ENCODE measurements at places on chromosomes 6 and 20.

DNA sequence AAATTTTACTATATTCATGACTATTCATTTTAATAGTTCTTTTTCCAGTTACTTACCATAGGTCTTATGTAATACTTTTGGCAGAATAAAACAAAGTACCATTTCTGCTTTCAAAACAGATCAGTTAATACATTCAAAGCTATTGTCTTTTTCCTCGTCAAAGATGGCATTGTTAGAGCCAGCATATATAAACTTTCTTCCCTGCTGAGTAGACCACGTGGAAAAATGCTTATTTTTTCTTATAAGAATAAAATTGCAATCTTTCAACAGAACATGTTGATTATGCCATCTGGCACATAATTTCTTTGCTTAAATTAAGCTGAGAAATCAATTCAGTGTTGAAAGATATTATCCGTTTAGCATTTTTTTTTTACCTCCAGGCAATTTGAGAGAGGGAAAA is 34.9 kb upstream of the EXOC2 start:
- DNase-seq: no peak

- DNase-seq: no peak
These were observed 183.9 kb downstream of the ZMYND8 start for GRCh38 chr20:47172579-47172978.

GRCh38 chr6:31651602-31652191 is 764 bp downstream of the BAG6 start:
- DNase-seq: peak; percentile 77

DNA sequence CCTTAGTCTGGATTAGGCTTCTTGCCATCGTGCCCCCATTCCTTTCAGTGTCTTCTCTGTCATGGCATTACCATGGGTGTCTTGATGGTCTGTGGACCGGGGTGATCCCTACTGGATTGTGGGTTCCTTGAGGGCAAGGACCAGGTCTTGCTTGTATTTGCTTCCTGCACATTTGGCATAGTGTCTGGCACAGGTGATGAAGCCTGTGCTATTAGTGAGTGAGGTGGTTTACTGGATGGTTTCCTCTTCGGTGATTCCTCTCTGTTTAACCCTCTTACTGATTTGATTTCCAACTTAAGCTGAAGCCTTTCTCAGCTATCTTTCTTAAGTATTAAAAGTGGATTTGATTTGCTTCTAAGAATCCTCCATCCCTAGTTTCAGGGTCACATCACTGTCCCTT is 162.3 kb downstream of the GRM1 start:
- no peak for DNase-seq

DNA sequence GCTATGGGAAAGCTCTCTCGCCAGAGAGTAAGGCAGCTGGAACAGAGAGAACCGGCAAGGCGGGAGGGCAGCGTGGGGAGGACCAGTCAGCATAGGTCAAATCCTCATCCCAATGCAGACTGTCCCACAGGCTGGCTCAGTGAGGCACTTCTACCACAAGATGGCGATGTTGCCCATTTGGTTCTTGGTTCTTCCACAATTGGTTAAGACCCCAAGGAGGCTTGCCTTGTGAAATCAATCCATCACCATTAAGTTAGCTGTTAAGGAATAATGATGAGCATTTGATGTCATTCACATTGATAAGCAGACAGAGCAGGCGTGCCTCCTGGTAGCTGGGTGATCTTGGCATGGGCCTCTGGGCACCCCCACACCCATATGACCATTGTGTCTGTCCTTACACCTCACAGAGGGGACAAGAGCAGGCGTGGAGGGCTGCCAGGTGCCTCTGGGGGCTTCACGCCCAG is 2.4 kb downstream of the CSTL1 start:
- DNase-seq: peak; percentile 63

DNA sequence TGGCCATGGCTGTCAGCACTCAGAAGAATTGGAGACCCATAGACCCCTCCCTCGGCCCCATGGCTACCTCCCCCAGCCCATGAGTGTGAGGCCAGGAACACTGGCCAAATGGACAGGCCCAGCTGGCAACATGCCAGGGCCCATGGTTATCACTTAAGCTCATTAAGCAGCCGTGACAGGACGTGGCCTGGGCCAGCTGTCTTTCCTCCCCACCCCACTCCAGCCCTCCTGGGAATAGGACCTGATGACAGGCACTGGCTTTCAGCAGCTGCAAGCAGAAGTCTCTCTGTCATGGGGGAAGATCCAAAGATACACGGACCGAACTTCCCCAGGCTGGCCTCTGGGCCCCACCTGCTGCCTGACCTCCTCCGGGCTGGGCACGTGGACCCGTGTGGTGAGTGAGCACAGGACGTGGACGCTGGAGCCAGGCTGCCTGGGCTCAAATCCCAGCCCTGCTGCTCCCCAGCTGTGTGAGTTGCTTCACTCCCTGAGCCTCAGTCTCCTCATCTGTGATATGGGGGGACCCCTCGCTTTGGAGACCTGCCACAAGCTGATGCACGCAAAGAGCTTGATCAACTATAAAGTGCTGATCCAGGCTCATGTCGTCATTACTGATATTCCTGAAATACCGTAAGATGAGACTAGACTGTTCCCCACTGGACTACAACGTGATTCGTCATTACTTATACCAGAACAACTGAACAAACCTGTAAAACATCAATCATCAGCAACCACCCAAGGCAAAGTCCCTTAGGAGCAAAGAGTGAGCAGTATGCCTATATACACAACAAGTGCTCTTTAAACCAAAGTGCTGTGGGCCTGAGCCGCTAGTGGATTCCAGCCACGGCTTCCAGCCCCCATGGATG is 22.0 kb upstream of the VSTM2L start:
- DNase-seq: no peak

- peak; percentile 69 for DNase-seq
These were observed 651 bp upstream of the TAPBP start for GRCh38 chr6:33314515-33314942.

GRCh38 chr20:40785346-40785745 is 96.3 kb upstream of the MAFB start:
- DNase-seq: no peak

DNA sequence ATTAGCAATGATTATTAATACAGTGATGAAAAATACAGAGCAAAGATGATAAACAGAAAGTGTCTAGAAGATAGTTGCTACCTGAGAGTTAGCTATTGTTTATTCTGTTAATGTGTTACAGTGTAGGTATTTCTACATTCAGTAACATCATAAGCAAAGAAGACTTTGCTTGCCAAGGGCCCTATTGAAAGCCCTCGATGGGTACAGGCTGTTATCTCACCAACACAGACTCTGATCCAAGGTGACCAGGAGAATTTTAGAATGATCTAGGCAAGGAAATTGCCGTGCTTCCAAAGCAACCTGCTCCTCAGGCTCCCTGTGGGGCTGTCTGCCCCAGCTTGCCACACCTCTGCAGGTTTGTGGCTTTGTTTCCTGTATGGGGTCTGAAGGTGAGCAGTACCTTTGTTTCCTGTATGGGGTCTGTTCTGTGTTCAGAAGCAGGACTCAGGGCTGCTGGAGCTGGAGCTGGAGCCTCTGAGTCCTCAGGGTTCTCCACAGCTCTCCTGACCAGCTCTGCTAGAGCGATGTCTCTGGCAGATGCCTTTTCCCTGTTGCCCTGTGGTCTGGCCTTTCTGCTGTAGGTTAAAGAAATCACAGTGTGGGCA is 32.5 kb downstream of the PHACTR3 start:
- no peak for DNase-seq

DNA sequence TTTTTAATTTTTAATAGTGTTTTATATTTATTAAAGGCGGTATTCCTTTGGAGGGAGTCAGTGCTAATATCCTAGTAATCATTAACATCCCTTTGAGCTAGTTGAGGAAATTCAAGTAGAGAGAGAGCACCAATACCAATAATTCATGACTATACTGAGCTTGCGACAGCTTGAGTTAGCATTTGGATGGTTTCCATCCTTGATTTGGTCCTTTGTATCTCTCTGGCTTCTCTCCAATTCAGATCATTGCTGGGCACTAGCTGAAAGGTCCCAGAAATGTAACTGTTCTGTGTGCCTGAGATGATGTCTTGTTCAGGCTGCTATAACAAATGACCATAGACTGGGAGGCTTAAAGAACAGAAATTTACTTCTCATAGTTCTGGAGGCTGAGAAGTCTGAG is 77.0 kb downstream of the RNF144B start:
- DNase-seq: no peak

DNA sequence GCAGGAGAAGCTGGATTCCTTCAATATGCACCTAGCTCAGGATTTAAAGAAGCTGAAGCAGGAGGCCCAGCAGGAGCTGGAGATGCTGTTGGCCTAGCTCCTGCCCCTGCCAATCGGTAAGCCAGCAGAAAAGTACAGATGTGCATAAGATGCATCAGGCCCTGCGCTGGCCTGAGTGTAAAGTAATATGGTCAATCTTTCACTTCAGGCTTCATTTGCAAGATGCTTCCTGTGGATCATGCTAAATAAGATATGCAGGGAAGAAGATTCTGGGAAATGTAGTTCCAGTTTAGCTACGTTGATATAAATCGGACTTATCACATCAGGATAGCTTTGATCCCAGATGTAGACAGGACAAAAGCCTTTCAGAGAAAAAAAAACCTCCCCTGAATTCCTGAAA is 100.3 kb downstream of the GJA1 start:
- DNase-seq: no peak

DNA sequence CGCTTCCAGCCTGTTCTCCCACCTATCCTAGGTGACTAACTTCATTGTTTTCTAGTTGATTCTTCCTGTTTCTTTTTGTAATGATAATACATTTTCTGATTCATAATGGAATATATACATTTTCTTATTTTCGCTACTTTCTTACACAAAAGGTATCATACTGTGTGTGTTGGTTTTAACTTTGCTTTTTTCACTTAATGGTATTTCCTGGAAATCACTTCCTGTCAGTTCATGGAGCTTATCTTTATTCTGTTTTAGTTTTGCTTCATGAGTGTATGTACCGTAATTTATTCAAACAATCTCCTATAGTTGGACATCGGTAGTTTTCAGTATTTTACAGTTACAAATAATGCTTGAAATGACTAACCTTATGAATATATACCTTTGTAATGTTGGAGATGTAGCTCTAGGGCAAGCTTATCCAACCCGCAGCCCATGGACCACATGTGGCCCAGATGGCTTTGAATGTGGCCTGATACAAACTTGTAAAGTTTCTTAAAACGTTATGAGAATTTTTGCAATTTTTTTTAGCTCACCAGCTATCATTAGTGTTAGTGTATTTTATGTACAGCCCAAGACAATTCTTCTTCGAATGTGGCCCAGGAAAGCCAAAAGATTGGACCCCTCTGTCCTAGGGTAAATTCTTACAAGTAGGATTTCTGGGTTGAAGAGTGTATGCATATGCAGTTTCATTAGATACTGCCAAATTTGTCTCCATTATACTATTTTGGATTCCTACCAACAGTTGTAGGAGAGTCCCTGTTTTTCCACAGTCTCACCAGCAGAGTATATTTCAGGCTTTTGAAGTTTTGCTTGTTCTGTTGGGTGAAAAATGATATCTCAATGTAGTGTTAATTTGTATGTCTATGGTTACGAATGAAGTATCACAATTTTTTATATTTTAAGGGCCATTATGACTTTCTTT is 16.7 kb downstream of the TRMT11 start:
- DNase-seq: no peak

DNA sequence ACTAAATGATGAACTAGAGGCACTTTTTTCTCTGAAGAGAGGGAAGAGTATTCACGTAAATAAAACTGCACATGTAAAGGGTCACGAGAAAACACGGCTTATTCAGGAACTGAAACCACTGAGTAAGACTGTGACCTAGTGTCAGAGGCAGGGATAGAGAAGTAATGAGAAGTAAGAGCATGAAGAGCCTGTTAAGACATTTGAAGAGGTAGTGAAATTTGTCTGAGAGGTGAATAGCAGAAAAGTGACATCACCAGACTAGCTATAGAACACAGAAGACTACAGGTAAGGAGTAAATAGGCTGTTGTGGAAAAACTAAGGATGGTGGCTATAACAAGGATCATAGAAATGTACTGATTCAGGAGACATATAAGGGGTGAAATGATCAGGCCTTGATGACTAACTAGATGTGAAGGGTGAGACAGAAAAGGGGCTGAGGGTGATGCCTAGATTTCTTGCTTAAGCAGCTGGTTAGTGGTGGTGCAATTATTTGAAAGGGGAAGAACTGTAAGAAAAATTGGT is 76.8 kb downstream of the REV3L start:
- DNase-seq: no peak

DNA sequence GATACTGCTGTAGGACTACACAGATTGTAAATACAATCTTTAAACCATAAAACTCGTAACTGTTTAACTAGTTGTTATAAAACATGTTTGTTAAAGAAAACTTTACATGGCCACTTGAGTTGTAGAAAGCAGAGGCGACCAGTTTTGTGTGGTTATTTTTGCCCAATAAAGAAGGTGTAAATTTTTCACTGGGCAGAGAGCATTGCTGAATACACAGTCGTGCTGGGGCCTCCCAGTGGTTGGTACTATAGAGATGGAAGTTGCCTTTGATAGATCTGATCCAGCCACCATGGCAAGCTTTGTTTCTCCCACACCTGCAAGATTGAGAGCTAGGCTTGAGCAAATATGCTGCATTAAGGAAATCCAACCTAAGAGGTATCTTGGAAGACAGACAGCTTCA is 34.0 kb upstream of the YWHAB start:
- no peak for DNase-seq

GRCh38 chr6:145350928-145351327 is 384.4 kb downstream of the EPM2A start:
- no peak for DNase-seq

DNA sequence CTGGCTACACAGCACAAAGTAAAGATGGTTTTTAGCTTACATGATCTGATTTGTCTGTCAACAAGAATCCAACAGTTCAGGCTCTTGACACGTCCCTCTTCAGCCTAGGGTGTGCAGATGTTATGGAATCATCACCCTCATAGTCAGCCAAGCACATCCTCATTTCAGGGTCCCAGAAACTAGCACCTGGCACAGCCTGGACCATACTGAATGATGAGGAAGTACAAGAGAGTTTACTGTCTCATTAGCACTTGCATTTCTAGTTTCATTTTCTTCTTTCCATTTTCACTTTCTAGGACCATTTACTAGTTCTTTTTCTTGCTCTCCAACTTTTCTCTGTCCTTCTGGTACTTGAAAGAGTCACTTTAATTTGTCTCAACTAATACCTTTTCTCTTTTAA is 6.5 kb downstream of the RIPOR2 start:
- DNase-seq: no peak

GRCh38 chr6:24991810-24992467 is 56.2 kb upstream of the RIPOR2 start:
- DNase-seq: peak; percentile 35

DNA sequence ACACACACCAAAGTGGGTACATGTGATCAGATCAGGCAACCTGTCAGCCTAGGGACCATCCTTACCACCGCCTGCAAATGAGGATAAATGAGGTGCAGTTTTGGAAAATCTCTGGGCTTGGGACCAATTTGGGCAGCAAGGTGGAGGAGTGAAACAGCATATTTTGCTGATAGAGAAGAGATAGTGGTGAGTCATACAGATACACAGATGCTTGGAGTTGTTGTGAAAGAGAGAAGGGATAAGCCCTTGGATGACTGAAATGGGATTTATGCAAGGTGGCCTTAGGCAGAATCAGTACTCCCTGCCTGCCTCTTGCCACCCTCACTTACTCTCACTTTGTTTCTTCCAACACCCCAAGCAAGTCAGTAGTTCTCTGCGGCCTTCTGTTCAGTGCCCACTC is 34.7 kb downstream of the BMP2 start:
- DNase-seq: no peak

- DNase-seq: peak; percentile 96
These were observed 230.9 kb upstream of the CITED2 start for GRCh38 chr6:139605350-139605749.

GRCh38 chr20:35472209-35472608 is 16.8 kb downstream of the CEP250 start:
- DNase-seq: no peak

Measured in HCEC 1CT (cell line).